ENCODE measurements at places on chromosomes 1 and 21. TPM values are rescaled to one million over a fixed set of nuclear protein-coding genes. Genes with fewer than 3 reads are reported as not detected.

Gene SLAMF6
- total RNA-seq = 40.5 TPM

Gene CYP4Z1
- total RNA-seq = not detected

Gene ERMAP
- 8.9 TPM for total RNA-seq

Gene CD1E
- total RNA-seq = not detected

Gene KIAA0040
- total RNA-seq = 88.1 TPM

Gene COPA
- total RNA-seq = 104 TPM

Gene SMPDL3B
- not detected for total RNA-seq

Gene KIF26B
- 0.24 TPM for total RNA-seq

Gene SH3D21
- 3.1 TPM for total RNA-seq

Gene GUCA2B
- total RNA-seq = not detected

Gene MUTYH
- total RNA-seq = 85.4 TPM

Gene TSTD1
- 84.0 TPM for total RNA-seq

Gene PAQR6
- total RNA-seq = 3.5 TPM

Gene KIRREL1
- total RNA-seq = not detected

Gene AMY1A
- total RNA-seq = not detected

Gene OR2T11
- not detected for total RNA-seq

Gene TRMT1L
- 23.9 TPM for total RNA-seq

Gene CGN
- 2.4 TPM for total RNA-seq
